ENCODE measurements at places on chromosomes 11 and 22. TPM values are rescaled to one million over a fixed set of nuclear protein-coding genes. Genes with fewer than 3 reads are reported as not detected.

GRCh38 chr11:80524349-80524748 lies 1083.5 kb upstream of the TENM4 start:
- no peak for DNase-seq

DNA sequence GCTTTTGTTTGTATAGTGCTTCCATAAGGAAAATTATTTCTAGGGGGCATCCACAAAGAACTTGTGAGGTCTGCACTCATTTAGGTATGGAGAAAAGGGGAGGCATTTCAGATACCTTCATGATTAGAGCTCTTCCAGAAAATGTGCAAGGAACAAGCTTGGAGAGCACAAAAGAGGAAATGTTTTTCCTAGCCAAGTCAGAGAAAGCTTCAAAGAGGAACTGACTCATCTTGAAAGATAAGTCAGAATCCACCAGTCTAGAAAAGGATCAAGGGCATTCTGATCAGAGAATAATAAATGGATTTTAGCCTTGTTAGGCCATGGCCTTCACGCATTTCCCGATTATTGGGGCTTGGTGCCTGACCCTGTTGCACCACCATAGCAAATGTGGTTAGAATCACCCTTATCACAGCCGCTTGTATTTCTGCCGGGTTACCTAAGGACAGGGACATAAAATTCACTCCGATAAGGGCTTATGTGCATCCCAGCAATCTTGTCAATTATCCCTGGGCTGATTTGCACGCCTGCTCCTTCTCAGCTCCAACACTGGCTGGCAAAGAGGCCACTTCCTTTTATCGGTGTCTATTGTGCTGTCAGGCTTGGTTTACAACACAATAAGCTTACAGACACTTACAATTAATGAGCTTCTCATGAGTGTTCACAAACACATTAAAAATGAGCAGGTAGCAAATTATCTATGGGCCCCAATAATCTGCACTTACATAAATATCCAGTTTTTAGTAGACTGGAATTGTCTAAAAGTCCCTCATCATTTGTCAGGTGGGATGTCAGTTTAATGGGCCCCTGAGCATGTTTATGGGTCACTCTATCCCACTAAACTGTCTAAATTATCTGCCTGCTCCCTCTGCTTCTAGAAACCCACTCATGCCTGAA lies 613.5 kb downstream of the SOX6 start:
- no peak for DNase-seq

Gene PIK3C2A
- total RNA-seq: 30.4 TPM

Gene TRIM51
- not detected for total RNA-seq

Gene PRG2
- total RNA-seq: 0.44 TPM

Gene BIRC3
- 191 TPM for total RNA-seq

- no peak for DNase-seq
These were observed 7.6 kb downstream of the SLC39A13 start for GRCh38 chr11:47415949-47416472.

All from CD8-positive, alpha-beta memory T cell (primary cell).